ENCODE measurements at places on chromosomes 4 and X.

DNA sequence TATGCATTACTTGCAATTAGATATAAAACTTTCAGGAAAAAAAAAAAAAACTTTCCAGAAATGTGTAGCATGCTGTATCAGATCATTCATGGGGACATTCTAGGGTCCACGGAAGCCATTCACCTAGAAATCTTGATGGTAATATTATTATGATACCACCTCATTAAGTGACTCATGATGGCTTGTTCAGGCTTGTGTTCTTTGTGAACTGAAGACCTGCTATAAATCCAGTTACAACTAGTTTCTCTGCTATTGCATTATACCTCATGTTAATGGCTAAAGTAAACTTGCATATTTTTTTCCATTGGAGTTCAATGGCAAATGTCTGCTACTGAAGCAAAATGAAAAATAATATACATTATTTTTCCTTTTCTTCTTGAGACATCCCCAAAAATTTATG is 35.3 kb upstream of the PTPN13 start:
- DNase-seq, result peak; percentile 8

DNA sequence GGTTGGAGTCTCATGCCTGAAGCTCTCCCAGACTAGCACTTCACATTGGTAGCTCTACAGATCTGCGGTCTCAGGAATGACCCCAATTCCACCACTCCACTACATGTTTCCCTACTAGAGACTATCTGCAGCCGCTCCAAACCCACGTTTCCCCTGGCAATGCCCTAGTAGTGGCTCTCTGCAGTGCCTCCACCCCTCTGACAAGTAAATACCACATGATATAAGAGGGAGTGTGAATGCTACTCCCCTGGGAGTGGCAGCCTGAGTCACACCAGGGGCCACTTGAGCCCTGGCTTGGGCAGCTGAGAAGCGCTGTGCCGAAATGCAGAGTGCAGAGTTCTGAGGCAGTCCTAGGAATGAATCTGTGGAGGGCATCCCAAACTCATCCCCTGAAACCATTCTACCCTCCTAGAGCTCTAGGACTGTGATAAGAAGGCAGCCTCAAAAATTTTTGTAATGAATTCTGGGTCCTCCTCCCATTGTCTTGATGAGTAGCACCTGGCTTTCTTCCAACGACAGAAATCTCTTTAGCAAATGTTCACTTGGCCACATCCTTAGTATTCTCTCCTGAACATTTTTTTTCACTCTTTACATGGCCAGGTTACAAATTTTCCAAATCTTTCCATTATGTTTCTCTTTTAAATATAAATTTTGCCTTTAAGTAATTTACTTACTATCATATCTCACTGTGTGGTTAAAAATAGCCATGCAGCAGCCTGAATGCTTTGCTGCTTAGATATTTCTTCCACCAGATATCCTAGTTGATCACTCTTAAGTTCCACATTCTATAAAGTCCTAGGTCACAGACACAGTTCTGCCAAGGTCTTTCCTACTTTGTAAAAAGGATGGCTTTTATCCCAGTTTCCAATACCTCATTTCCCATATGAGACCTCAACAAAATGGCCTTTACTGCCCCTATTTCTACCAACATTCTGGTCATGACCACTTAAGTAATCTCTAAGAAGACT is 160.2 kb upstream of the CPEB2 start:
- DNase-seq, result peak; percentile 12

DNA sequence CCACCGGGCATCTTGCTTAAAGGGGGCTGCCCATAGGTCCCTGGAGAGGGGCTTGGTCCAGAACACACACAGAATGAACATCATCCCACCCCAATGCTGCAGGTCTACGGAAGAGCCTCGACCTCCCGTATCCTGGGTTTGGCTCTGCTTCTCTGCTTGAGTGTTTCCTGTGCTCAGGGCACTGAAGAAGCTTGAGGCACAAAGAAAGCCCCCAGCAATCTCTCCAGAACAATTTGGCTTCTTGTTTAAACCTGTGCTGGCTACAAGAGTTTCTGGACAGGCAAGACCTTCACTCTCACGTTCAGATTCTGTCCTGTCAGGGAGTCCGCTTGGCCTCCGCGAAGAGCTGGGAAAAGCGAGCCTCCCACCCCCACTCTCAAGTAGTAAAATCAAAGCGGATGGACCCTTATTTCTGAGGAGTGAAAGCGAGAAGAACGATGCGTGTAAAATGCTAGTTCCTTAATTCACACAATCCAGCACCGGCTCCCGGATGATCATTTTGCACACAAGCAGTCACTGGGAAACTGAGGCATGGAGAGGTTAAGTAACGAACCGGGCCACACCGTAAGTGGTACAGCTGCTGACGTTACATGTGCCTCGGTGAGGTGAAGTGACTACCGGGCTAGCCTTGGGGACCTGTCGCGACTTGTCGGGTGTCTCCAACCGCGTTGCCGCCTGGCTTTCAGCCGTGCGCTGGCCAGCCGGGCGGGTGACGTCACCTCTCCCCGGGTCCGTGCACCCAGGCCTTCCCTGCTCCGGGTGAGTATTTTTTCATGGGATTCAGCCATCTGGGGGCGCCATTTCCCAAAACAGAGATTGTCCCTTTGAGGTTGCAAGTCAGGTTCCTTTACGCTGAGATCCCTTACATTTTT is 3.1 kb upstream of the SFRP2 start:
- DNase-seq, result peak; percentile 69

DNA sequence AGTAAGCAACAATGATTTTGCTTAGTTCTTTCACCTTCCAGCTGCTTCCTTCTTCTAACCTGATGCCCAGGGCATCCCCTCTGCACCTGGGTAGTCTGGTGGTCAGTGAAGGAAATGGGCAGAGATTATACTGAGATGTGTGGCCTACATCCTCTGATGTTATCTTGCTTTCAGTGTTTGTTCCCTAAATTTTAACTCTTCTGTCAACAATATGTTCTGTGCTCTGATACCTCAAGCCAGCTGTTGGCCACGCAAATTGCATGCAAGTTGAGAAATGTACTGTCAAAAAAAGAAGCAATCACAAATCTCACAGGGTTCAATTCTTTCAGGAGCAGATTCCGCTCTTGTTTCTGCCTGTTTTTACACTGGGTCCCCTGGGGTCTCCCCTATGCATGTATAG is 73.8 kb downstream of the FBXW7 start:
- DNase-seq, result no peak

DNA sequence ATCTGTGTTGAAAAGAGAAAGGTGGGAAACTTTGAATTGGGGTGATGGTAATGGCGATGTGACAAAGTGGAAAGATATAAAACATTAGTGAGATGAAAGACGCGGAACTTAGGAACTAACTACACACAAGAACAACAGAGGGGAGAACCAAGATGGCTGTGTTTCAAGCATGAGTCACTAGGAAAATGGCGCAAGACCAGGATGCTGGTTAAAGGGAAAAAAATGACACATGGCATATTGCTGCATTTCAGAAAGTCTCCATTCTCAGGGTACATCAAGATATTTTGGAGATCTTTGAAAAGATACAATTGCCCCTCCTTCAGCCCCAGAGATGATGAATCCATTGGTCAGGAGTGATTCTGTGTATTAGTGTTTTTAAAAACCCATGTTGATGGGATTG is 164.4 kb downstream of the FBXO8 start:
- peak; percentile 60 for DNase-seq

DNA sequence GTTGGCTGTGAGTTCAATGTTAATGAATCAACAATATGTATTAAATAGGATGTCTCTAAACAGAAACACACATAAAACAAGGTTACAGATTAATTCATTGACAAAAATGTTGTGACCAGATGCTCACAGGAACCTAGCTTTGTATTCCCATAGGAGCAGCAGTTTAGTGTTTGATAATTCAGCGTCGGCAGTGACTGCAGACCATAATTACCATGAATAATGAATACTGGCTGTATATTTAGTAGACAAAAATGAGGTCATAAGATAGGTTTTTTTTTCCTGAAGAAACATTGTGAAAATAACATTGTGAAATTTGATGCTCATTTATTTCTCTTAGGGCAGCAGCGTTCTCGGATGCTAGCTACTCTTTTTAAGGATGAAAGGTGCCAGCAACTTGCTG is 27.8 kb downstream of the COPS4 start:
- DNase-seq, result peak; percentile 36

GRCh38 chrX:3154386-3154975 is 113.2 kb downstream of the ARSF start:
- DNase-seq, result no peak

DNA sequence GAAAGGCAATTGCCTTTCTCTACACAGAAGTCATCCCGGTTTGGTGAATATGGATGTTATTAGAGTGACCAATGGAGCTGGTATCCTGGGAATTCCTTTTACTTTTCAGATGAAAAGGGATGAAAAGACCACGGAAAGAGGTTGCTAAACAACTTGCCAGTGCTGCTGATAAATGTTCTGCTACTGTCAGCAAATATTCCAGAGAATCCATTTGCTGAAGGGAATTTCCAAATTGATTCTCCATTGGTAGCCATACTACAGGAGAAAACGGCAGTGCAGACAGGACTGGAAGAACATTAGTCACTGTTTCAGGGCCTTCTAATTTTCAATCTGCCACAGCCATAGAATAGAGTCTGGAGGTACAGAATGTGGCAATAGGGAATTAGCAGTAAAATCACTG is 451.5 kb downstream of the PCDH11X start:
- no peak for DNase-seq

GRCh38 chrX:1316527-1316926 is 20.1 kb upstream of the IL3RA start:
- DNase-seq, result peak; percentile 20

GRCh38 chr4:152735906-152736305 is 43.6 kb downstream of the TIGD4 start:
- no peak for DNase-seq

DNA sequence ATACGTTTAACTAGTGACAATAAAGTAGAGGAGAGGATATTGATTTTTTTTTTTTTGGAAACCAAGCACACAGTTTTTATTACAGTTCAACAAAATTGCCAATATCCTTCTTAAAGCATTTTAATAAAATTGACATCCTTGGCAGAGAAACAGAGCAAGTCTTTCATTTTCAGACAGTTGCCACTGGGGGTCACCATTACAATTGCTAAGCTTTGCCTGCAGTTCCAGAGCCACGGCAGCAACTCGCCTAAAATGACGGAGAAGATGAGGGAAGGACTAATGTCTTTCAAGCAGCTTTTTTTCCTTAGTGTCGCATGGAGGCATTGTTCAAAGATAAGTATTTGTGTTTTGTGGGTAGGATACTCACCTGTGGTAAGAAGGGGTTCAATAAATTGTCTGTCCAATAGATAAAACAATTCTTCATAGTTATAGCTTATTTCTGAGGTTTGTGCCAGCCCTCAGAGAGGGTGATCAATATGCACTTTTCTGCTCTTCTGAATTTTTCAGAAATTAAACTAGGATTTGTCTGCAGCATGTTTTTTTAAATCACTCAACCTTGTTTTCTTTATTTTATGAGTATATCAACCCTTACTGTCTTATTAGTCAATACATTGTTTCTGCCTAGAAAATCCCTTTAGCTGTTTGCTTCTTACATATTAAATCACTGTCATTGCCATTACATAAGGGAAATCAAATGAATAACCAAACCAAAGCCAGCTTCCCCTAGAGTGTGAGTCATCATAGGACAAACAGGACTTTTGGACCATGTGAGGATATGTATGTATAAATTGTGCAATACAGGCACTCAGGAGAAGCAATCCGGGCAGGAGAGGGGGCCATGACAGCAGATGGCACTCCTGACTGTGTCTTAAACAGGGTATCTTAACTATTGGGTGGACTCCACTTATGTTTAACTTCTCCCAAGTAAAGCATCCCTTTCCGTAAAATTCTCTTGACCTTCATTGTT is 508.1 kb upstream of the ARX start:
- DNase-seq, result peak; percentile 57

GRCh38 chrX:112645774-112646173 is 34.0 kb downstream of the LHFPL1 start:
- no peak for DNase-seq

GRCh38 chr4:26462874-26463273 is 27.4 kb downstream of the CCKAR start:
- DNase-seq, result no peak

- DNase-seq, result peak; percentile 89
These were observed 26.1 kb upstream of the CBLL2 start for GRCh38 chrX:22246620-22247019.

DNA sequence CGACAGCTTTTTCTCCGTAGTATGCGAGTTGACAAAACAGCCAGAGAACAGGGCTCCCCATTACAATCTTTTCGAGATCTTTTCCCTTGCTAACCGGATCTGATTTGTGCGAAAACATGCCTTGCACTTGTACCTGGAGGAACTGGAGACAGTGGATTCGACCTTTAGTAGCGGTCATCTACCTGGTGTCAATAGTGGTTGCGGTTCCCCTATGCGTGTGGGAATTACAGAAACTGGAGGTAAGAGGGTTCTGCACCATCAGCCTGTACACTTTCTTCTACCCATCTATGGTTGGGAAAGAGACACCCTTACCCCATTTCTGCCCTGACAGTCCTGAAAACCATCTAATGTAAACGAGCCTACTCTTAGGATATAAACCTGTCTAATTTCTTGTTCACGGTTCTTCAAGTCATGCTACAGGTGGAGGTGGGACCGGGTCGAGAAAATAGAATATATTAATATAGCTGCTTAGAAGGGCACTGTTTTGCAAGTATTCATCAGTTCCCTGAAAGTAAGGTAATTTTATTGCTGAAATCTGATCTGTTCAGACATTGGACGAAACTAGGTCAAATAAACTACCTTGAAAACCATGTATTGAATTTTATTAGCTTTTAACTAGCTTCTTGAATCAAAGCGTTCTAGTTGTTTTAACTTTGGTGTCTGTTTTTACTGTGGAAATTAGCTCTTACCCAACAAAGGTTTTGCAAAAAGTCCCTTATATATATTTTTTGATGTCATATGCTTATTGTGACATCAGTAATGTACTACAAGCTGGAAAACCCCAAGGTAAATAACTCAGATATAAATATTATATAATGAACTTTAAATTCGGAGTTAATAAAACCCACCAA is 869 bp downstream of the TMEM184C start:
- no peak for DNase-seq

All from fibroblast of skin of right biceps (primary cell).